Endodermal cell (in vitro differentiated cells): ENCODE measurements at places on chromosomes 13 and 19. TPM values are rescaled to one million over a fixed set of nuclear protein-coding genes. Genes with fewer than 3 reads are reported as not detected.

- DNase-seq: no peak
Measured at GRCh38 chr13:110916301-110917142, 1.7 kb upstream of the ANKRD10 start.

DNA sequence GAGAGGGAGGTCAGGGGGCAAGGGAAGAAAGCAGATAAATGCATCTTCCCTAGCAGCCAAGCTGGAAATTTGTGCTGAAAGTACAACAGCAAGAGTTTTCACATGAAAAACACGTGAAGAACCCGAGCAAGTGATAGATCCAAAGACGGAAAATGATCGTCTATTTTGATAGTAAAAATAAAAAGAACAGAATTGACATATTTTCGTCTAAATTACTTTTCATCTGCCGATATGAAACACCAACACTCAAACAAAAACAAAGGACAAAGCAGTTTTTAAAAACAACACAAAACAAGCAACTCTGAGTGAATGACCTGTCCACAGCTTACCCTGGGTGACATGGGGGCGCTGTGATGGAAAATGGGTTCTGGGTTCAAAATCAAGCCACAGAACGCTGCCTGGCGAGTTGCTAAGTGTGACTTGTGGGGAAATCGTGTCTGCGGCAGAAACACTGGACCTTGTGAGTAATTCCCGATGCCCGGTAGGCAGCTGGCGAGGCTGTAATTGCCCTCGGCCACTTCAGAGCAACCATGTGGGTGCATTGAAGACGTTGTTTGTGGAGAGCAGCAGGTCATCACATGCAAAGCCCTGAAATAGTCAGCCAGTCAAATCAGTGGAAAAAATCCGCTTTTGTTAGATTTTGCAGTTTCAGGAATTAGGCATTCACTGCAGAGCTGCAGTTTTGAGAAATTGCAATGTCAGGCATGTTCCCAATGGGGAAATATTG lies 7.4 kb downstream of the SOX1 start:
- peak; percentile 55 for DNase-seq

- DNase-seq: no peak
Measured at GRCh38 chr13:35162420-35162819, 220.3 kb downstream of the NBEA start.

DNA sequence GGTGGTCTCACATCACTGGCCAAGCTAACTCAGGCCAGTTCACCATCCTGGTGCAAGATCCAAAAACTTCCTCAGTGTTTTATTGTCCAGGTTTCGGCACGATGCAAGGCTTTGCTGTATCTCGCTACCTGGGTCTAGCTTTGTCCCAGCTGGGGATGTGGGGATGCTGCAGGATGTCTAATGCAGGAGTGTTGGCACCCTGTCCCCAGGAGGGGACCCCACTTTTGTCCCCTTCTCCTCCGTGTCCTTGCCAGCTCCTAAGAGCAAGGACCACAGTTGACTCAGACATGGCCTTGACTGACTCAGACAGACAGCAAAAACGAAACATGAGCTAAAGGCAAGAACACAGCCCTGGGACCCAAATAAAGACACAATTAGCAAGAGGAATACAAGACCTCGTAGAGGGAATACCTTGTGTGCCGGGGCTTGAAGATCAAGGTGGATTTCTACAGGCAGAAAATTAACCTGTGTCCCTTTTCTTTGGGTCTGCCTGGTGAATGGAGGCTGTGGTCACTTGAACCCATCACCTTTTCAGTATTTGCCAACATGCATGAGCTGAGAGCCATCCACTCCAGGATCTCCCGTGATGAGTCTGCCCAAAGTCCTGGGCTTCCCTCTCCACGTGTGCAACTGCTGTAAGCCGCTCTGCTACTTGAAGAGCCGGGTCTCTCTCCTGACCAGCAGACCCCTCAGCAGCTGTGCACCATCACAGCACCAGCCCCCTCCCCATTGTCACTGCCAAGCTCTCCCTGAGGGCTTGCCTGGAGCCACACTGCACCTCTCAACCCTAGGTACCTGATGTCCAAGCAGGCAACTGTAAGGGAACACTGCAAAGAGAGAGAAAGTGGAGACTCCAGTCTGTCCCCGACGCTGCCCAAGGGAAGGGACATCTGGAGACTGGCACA lies 149.5 kb upstream of the ZNF507 start:
- peak; percentile 22 for DNase-seq

DNA sequence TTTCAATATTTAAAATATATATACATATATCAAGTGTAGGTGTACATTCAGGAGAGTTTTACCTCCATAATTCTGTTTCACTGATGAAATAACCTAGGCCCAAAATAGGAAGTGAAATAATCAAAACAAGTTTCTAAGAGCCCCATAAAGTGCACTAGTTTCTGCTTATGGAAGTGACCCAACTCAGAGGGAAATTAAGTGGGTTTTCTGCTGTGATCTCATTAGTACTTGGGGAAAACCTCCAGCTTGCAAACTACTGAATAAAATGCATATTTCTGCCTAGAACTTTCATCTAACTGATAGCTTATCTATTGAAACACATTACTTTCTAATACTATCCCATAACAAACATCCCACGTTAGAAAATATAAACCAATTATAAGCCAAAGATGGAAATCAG lies 45.4 kb upstream of the MIR17HG start:
- DNase-seq: no peak

DNA sequence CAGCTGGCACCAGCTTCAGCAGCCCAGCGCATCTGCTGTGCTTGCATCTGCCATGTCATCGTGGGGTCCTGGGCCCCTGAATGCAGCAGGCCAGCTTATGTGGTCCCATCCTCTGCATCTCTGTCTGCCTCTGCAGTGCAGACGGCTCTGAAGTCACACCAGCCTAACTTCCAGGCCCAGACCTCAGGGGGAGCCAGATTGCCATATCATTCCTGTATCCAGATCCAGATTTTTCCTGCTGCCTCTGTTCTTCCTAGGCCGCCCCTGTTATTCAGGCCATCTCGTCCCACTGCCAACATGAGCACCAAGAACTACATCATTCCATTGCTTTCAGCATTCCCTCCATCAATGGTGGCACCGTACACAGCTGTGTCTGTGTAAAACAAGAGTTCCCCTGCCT lies 571.6 kb downstream of the UQCRFS1 start:
- DNase-seq: no peak

- peak; percentile 73 for DNase-seq
Measured at GRCh38 chr19:50791594-50792271, 1.5 kb downstream of the ACP4 start.

DNA sequence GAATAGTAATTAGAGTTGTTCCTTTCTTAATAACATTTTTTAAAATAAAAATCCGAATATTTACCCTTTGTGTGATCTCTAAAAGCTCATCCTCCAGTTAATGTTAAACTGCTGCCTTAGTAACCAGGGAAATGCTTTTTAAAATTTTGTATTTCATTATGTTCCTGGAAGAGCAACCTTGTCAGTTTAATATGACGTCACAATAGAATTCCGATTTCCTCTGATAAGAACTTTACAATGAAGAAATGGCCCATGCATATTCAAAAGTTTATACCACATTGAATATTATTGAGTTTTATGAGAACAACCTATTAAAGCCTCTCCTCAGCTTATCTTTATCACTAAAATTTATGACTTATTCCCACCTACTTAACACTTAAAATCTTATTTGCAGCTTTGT lies 1566.6 kb downstream of the EFNB2 start:
- DNase-seq: no peak

DNA sequence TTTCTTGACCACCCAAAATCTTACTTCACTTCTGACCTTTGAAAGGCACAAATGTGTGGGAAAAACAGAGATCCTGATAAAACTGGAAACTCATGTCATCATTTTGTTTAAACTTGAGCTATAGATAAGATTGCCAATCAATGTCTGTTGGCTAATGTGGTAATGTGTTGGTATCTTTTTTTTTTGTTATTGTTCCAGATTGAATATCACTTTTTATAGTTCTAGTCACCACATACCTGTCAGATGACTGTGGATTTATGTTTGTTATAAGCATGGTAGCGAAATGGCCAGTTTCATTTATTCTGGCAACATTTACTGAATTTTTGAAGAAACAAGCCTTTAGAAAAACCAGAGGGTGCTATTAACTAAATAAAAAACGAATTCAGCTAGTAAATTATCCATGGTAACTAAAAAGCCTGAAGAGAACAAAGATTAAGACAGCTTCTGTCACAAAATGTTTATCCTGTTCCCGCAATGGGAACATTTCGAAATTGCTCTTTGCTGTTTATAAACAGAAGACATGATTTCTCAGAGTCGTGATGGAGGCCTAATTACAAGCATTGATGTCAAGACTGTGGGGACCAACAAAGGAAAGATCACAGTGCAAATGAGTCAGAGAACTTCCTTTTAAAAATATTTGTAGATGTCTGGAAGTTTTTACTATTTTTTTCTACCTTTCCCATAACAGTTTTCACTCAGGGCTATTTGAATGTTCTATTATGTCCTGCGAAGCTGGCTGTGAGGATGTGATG lies 82.9 kb upstream of the POSTN start:
- DNase-seq: no peak

GRCh38 chr19:35216833-35217648 lies 11.5 kb downstream of the FAM187B start:
- peak; percentile 68 for DNase-seq

ZNF729 gene
- not detected in 3 replicates for total RNA-seq

RPL21 gene
- total RNA-seq: 882 and 902 TPM in 2 replicates
